Choroid plexus epithelial cell (primary cell): ENCODE measurements at places on chromosomes 2 and 18.

GRCh38 chr18:59893971-59894370 lies 5.8 kb upstream of the PMAIP1 start:
- no peak for DNase-seq

DNA sequence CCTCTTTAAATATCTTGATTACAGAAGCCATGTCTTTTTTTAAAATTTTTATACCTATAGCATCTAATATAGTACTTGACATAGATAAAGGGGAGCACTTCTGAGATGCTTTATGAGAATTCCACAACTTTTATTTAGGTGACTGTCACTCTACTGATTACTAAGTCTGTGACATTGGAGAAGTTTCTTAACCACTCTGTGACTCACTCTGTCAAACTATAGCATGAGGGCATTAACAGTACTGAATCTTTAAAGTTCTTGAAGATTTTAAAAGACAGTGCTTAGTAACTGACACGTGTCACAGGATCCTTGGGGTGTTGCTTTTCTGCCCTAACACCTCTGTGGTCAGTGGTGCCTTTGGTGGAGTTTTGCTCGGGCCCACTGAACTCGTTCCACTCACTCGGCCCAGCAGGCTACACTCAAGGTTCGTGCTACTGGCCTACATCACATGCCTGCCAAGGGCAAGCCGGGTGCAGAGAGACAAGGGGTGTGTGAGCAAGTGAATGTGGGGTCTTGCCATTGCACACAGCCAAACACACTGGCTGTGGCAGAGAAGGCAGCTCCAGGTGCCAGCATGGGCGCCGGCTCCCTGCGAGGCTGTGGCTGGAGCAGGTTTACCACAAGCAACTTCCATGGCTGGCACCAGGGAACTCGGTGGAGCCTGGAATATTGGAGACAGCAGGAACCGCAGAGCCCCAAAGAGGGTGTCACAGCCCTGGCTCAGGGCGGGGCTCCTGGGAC lies 734.0 kb upstream of the CDH7 start:
- no peak for DNase-seq

DNA sequence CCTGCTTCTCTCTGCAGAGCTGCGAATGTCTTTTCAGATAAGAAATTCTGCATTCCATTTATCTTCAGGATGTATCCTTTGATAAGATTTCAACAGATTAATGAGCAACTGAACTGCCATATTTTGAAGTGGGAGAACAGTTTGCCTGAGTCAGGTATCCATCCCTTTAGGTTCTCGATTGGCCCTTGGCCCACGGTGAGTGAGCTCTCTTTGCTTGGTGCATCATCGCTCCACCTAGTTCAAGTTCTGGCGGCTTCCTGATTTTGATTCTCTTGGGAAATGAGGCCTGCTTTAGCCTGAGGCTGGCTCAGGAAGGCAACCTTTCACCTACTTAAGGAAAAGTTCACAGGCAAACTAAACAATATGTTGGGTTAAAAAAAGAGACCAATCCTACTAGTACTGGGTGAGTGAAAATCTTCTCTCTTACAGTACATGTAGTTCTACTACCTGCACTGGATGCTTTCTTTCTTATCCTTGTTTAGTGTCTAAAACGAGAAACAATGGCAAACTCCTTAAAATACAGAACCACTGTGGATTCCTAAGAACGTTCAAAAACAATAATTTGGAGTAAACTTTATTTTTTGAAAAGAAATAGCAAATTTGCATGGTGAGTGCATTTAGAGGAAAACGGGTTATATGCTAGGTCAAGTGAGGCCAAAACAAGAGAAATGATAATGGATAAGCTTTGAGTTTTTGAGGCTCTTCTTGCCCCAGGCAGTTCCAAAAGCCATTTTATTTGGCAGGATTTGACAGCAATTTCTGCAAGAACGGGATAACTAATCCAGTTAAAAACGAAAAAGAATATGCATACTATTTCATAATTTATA lies 837 bp upstream of the ACSL3 start:
- peak; percentile 76 for DNase-seq

DNA sequence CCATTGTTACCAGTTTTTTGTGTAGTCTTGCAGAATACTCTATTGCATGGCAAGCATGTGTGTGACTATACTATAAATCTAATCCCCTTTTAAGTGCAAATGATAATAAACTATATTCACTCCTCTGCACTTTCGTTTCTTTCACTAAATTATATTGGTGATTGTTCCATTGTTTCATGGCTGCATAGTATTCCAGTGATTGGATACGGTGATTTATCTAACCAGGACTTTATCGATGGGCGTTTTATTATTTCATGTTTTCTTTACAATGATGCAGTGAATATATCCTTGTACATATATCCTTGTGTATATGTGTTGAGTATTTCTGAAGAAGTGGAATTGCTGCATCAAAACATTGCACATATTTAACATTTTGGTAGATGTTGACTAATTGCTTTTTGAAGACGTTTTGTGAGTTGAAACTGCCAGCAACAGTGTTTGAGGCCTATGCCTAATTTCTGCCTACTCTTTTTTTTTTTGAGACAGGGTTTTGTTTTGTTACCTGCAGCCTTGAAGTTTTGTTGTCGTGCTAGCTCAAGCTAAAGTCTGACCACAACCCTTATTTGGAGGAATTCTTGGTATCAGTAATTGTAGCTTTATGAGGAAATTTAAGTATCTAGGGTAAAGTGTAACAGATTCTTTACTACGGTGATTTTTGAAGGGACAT lies 2.7 kb downstream of the MIB1 start:
- DNase-seq, result no peak

GRCh38 chr2:136129601-136130000 lies 11.7 kb upstream of the CXCR4 start:
- no peak for DNase-seq

DNA sequence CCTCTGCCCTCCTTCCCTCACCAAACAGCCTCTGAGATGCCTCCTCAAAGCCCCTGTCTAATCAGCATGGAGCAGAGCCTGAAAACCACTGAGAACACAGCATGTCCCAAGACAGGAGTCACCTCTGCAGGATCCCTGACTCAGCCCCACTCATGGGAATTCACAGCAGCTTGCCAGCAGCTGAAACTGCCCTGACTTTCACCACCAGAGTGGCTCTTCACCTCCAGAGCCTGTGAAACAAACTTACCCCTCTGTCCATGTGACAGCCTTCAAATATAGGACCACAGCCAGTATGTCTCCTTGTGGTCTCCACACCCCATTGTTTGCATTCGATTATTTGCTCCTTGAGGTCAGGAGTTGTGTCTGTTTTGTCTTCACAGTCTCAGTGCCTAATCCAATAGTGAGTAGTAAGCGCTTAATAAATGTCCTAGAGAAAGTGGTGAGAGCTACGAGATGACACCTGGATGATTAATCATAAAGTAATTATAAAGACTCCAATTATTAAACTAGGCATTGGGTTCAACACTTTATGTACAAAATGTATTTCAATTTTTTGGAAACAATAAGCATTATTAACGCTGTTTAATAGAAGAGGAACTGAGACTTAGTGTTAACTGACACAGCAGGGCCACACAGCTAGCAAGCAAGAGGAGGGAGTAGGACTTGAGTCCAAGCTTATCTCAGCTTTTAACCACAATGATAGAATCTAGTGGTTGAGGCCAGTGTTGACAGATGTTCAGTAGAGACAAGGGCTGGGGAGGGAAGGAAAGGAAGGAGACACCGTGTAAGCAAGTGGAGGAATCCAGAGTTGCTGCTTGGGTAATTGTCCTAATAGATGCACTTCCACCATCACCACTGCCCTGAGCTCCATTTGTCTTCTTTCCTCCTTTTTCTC lies 358.7 kb upstream of the TNP1 start:
- peak; percentile 90 for DNase-seq

- DNase-seq, result no peak
Measured at GRCh38 chr2:25159949-25160348, 8.4 kb downstream of the POMC start.

DNA sequence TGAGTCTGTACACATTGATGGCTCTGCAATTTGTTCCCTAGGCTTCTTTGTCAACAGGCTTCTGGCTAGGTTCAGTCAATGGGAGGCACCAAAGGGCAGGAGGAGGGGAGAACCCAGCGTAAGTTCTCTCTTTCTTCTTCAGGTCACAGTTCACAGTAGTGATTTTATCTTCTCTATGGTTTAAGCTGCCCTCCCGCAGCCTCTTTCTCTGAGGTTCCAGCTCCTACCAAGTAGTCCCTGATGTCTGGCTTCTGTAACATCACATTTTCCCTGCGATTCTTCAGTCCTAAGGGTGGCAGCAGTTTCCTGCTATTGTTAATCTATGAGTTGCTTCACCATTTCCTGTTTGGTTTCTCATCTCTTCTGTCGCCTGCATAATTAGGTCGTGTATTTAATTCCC lies 107.4 kb downstream of the CPO start:
- peak; percentile 59 for DNase-seq

GRCh38 chr18:43587538-43588153 lies 310.4 kb upstream of the SYT4 start:
- peak; percentile 76 for DNase-seq

GRCh38 chr2:60875520-60875919 lies 5.9 kb upstream of the REL start:
- no peak for DNase-seq

DNA sequence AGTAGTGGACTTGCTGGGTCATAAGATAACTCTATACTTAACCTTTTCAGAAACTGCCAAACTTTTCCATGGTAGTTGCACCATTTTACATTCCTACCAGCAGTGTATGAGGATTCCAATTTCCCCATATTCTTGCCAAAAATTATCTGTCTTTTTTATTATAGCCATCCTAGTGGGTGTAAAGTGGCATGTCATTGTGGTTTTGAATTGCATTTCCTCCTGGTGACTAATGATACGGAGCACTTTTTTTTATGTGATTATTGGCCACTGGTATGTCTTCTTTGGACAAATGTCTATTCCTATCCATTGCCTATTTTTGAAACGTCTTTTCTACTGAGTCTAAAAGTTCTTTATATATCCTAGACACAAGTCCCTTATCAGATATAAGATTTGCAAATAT lies 44.3 kb downstream of the CACNB4 start:
- peak; percentile 63 for DNase-seq

- DNase-seq, result no peak
Measured at GRCh38 chr18:65994302-65994701, 243.5 kb downstream of the CDH7 start.

- DNase-seq, result peak; percentile 87
Measured at GRCh38 chr2:29606104-29607037, 315.0 kb downstream of the ALK start.

DNA sequence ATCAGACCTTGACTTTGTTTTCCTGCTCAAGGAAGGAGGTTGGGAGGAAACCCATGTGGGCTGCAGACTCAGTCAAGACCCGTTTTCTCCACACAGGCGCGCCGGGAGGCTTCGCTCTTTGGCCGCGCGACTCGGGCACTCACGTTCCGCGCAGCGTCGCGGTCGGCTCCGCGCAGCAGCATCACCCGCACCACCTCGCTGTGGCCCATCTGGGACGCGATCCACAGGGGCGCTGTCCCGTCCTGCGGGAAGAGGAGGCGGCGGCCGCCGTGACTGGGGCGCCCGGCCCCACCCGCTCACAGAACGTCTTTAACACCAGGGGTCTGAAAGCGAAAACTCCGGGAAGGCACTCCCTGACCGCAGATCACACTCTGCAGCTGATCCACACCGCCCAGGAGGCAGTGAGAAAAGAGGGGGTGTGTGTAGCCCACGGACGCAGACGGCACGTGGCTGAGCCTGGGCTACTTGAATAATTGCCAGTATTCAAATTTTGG lies 33.1 kb upstream of the NPC1 start:
- DNase-seq, result peak; percentile 52

DNA sequence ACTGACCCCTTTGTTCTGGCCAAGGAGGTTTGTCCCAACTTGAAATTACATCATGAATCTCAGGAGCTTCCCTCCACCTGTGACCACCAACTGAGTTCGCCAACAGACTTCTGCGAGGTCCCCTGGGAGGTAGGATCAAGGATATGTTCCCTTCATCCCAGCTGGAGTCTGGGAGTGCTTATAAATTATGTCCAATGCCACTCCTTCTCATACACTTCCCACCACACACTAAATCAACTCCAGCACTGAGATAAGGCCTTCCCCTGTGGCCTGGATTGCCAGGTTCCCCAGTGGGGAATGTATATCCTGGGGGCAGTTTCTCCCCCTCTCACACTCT lies 99.2 kb downstream of the RND3 start:
- no peak for DNase-seq

GRCh38 chr2:45008296-45009129 lies 739 bp downstream of the SIX2 start:
- DNase-seq, result peak; percentile 39

DNA sequence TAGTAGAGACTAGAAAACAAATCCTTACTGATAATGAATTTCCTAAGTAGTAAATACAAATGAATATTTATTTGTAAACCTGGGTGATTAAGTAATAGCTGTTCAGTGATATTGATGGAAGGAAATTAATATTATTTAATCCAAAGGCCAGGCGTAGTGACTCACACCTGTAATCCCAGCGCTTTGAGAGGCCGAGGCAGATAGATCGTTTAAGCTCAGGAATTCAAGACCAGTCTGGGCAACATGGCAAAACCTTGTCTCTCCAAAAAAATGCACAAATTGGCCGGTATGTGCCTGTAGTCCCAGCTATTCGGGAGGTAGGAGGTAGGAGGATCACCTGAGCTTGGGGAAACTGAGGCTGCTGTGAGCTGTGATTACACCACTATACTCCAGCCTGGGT lies 228.2 kb downstream of the NEDD4L start:
- DNase-seq, result no peak

DNA sequence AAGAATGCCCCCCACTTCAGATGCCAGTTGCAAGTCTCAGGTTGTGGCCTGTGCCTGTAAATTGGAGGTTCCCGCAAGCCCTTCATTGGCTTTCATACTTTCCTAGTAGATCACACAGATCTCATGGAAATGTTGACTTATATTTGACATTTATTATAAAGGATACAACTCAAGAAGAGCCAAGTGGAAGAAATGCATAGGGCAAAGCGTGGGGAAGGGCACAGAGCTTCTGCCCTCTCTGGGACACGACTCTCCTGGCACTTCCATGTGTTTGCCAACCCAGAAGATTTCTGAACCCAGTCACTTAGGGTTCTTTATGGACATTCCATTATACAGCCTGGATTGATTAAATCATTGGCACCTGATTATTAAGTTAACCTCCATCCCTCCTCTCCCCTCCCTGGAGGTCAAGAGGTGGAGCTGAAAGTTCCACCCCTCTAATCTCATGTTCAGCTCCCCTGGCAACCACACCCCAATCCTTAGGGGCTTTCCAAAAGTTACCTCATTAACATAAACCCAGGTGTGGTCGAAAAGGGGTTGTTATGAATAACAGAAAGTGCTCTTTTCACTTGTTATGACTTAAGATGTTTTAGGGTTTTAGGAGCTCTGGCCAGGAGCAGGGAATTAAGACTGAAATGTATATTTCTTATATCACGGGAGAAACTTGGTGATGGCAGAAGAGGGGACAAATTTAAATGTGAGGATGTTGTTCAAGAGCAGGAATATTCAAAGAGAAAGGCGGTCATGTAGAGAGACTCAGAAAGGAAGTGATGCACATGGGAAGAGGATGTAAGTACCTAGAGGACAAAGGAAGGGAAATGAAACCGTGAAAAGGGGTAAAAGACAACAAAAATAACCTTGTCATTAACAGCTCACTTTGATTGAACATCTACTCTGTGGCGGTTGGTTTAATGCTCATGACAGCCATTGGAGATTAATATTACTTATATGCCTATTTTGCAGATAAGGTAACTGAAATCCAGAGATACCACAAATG lies 31.8 kb downstream of the SP100 start:
- no peak for DNase-seq
